A549 treated with ZK216348 at 1 μM for 4 hours (cell line): ENCODE measurements at places on chromosomes 3 and 15. TPM values are rescaled to one million over a fixed set of nuclear protein-coding genes. Genes with fewer than 3 reads are reported as not detected.

The DPPA4 gene
- total RNA-seq, result not detected in 5 replicates

The AMOTL2 gene
- 35.6 to 51.8 TPM (median 51.2 TPM) in 5 replicates for total RNA-seq

The SLC9A9 gene
- 0.11 to 0.39 TPM (median 0.27 TPM) in 4 of 5 replicates, not detected in the other for total RNA-seq

The U2SURP gene
- total RNA-seq, result 70.1 to 139 TPM (median 83.1 TPM) in 5 replicates

The TNNC1 gene
- 0.87 to 2.3 TPM (median 1.2 TPM) in 5 replicates for total RNA-seq

The ALDH1L1 gene
- total RNA-seq, result 0.06 to 0.27 TPM (median 0.11 TPM) in 5 replicates

The MUC4 gene
- total RNA-seq, result 0.03 to 0.04 TPM in 2 of 5 replicates, not detected in the others

The RARRES1 gene
- total RNA-seq, result 7.5 to 16.6 TPM (median 11.2 TPM) in 5 replicates

The SORD gene
- 31.9 to 36.2 TPM (median 34.4 TPM) in 5 replicates for total RNA-seq

The GOLGA8S gene
- 0.12 to 0.25 TPM (median 0.18 TPM) in 5 replicates for total RNA-seq

The NDN gene
- total RNA-seq, result 0.07 to 0.28 TPM (median 0.19 TPM) in 3 of 5 replicates, not detected in the others

The HIGD2B gene
- total RNA-seq, result not detected in 5 replicates

The ADGRG7 gene
- not detected in 5 replicates for total RNA-seq

The GOLGA8T gene
- 1.1 to 2.8 TPM (median 2.0 TPM) in 5 replicates for total RNA-seq

The ALCAM gene
- total RNA-seq, result 53.8 to 90.1 TPM (median 87.7 TPM) in 5 replicates

The RETNLB gene
- not detected in 5 replicates for total RNA-seq

The SLC28A1 gene
- 0.06 TPM in 1 of 5 replicates, not detected in the others for total RNA-seq

The C2CD4A gene
- 0.09 to 0.18 TPM (median 0.15 TPM) in 4 of 5 replicates, not detected in the other for total RNA-seq

The AHSG gene
- 0.18 to 0.29 TPM in 2 of 5 replicates, not detected in the others for total RNA-seq

The SLITRK3 gene
- total RNA-seq, result not detected in 5 replicates

The TNFAIP8L3 gene
- 13.1 to 22.4 TPM (median 16.4 TPM) in 5 replicates for total RNA-seq

The MYNN gene
- 8.2 to 10.6 TPM (median 9.2 TPM) in 5 replicates for total RNA-seq

The TEX55 gene
- total RNA-seq, result not detected in 5 replicates

The TMEM158 gene
- total RNA-seq, result 9.1 to 21.3 TPM (median 15.9 TPM) in 5 replicates

The GOLGA6D gene
- total RNA-seq, result 0.07 TPM in 1 of 5 replicates, not detected in the others

The CEP19 gene
- total RNA-seq, result 2.6 to 2.9 TPM (median 2.8 TPM) in 5 replicates

The NEDD4 gene
- 41.0 to 73.3 TPM (median 57.5 TPM) in 5 replicates for total RNA-seq

The MCF2L2 gene
- total RNA-seq, result 0.14 to 0.83 TPM (median 0.26 TPM) in 5 replicates

The FAM107A gene
- total RNA-seq, result 0.13 TPM in 1 of 5 replicates, not detected in the others

The CLSTN2 gene
- 0.01 to 0.05 TPM (median 0.02 TPM) in 5 replicates for total RNA-seq

The SMAD6 gene
- total RNA-seq, result 15.1 to 29.1 TPM (median 25.0 TPM) in 5 replicates

The TIGIT gene
- not detected in 5 replicates for total RNA-seq

The TMC3 gene
- total RNA-seq, result not detected in 5 replicates

The NEK10 gene
- total RNA-seq, result 0.51 to 1.2 TPM (median 0.89 TPM) in 5 replicates

The GOLGA8J gene
- not detected in 5 replicates for total RNA-seq

The PPM1L gene
- 0.20 to 0.88 TPM (median 0.49 TPM) in 5 replicates for total RNA-seq

The FILIP1L gene
- 0.11 to 0.27 TPM (median 0.18 TPM) in 4 of 5 replicates, not detected in the other for total RNA-seq

The FRMD5 gene
- total RNA-seq, result 2.4 to 5.9 TPM (median 2.7 TPM) in 5 replicates

The GOLGA8F gene
- not detected in 5 replicates for total RNA-seq

The EPB42 gene
- not detected in 5 replicates for total RNA-seq

The HCN4 gene
- total RNA-seq, result 0.15 to 0.40 TPM (median 0.32 TPM) in 5 replicates

The ATP13A4 gene
- not detected in 5 replicates for total RNA-seq

The TRAK1 gene
- 13.3 to 18.4 TPM (median 15.1 TPM) in 5 replicates for total RNA-seq

The CHRM5 gene
- 0.07 TPM in 1 of 5 replicates, not detected in the others for total RNA-seq

The SERPINI2 gene
- not detected in 5 replicates for total RNA-seq

The SAMMSON gene
- total RNA-seq, result not detected in 5 replicates

The SAMD7 gene
- total RNA-seq, result not detected in 5 replicates

The SH3GL3 gene
- 0.49 to 1.3 TPM (median 0.71 TPM) in 5 replicates for total RNA-seq

The IFT80 gene
- total RNA-seq, result 7.5 to 14.6 TPM (median 13.8 TPM) in 5 replicates
